Stimulated activated CD8-positive, alpha-beta memory T cell treated with anti-CD3 and anti-CD28 coated beads, Interleukin-4, amount 100 ng/mL, for 48 hours (primary cell): ENCODE measurements at places on chromosomes 16 and 17.

- peak; percentile 27 for DNase-seq
Measured at GRCh38 chr16:53744449-53744848, 40.5 kb downstream of the FTO start.

DNA sequence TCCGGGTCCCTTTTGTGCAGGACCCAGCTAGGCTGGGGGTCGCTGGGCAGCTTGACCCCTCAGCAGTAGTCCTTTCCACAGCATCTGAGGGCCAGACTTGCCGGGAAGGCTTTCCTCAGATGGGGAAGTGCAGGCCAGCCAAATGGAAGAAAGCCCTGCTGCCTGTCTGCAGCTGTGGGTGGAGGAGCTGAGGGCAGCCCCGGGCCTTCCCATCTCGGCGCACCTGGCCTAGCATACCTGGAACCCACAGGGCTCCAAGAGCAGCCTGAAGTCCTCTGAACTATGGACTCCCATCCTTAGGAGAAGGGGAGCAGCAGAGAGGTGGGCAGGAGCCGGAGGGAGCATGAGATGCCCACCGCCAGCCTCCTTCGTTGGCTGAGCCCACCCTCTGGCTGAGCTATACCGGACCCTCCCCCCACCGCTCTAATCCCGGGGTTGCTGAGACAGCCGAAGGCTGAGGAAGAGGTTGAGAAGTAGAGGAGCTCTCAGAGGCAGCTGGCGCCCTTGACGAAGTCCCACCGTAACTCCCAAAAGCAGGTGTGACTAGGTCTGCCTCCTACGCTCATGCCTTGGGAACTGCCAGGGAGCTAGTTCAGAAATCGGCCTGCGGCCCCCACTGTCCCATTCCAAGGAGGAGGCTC is 13.2 kb downstream of the UBALD2 start:
- DNase-seq: no peak

DNA sequence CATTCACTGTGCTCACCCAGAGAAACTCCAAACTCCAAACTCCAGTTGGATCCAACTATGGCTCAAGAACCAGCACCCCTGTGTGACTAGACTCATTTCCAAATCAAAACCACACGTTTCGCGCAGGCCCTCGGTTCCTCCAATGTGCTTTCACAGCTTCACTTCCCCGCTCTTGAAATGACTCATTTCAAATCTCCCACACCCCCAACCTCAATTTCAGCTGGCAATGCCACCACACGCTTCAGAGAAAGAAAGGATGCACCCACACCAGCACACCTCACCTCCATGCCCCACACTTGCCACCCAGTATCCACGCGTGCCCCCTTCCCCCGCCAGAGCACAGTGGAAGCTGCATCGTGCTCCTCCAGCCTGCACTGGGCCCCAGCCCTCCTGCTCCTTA is 9.0 kb downstream of the TMEM92 start:
- DNase-seq: peak; percentile 60

GRCh38 chr17:29369831-29370735 is 20.1 kb upstream of the TAOK1 start:
- DNase-seq: peak; percentile 44

DNA sequence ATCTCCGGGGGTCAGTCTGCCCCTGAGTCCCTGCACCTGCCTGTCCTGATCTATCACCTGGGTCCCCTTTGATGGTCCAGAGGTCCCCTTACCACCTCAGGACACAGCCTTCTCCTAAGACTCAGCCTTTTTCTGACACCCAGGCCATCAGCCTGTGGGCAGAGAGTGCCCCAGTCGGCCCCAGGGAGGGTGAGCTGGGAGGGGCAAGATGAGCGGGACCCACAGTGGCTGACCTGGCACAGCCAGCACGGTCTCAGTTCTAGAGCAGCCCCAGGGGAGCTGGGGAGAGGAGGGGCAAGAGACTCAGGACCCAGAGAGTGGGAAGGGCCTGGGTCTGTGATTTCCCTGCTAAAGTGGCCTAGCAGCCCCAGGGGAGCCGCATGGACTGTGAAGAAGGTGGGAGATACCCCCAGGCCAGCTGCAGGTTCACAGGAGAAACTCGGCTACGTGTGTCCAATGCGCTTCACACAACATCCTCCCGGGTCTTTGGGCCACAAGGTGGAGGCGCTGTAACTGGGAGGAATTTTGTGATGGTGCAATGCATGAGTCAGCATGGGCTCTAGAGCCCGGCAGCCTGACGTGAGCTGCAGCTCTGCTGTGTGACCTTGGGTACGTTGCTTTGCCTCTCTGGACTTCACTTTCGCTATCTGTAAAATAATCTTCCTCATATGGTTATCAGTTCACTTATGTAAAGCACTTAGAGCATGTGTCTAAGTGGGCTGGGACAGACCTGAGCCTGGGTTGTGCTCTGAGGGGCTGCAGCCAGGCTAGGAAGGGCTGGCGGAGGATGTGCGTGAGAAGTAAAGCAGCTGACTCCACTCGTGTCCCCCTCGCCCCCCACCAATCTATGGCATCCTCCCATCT is 67.2 kb upstream of the LHX1 start:
- no peak for DNase-seq

DNA sequence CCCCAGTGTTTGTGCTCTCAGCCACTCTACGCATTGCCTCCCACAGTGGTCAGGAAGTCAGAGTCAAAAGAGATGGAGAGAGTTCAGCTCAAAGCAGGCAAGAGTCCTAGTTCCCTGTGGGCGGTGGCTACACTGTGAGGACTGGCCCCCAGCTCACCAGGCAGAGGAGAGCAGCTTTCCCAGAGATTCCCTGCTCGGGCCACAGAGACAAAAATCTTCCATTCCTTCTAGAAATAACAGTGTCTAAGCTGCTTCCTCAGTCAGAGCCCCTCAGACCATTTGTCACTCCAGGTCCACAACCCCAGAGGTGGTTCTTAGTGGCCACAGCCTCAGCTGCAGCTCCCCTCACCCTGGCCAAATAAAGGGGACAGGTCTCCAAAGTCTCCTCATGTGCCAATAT is 263.0 kb upstream of the RPL38 start:
- DNase-seq: no peak

DNA sequence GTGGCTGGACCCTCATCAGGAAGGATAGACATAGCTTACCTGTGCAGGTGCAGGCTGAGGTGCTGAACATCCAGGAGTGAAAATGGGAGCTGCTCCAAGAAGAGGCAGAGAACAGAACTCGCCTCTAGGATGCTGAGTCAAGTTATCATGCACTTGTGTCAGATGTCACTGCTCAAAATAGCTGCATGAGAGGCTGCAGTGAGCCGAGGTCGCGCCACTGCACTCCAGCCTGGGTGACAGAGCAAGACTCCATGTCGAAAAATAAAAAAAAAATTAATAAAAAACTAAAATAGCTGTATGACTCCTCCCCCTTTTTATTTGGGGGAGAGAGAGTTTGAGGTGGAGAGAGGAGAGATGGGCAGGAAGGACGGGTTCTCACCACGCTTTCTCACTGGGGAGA is 148.8 kb downstream of the FOXL1 start:
- no peak for DNase-seq

GRCh38 chr17:28039251-28039650 is 3.2 kb upstream of the NLK start:
- DNase-seq: no peak
